ENCODE measurements at places on chromosomes 7 and 10. TPM values are rescaled to one million over a fixed set of nuclear protein-coding genes. Genes with fewer than 3 reads are reported as not detected.

DNA sequence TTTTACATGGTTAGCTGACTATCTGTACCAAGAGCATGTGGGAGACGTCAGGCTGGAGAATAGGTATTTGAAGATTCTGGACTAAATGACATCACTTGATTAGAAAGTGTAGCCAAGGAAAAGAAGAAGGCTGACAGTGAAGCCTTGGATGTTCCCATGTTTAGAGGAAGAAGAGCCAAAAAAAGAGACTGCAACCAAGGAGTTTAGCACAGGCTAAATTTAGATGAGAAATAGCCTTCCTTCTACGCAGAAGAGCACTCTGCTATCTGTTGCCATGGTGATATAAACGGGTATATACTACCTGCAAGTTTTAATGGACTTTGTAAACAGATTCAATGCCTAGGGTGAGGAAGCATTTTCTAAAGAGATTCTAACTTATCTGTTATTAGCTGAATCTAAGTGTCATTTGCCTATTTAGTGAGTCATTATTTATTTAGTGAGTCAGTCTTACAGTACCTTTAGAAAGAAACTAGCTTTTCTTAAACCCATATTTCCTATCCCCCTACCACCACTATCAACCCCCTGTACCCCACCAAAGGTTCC is 69.8 kb downstream of the CDK6 start:
- no peak for DNase-seq

DNA sequence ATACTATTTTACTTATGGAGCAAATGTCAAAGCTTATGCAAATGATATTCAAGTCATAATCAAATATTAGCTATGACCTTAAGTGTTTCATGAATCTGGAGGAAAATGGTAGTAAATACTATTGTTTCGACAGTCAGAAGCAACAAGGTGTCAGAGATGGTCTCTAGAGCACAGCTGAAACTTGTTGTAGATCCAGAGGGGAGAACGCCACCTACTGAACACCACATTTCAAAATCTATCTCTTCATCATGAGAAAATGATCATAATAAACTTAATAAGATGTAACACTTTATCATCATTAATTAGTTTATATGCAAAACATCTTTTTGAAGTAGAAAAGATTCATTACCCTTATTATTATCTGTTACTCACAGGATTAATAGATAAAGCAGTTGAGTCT is 418.7 kb downstream of the GATA3 start:
- no peak for DNase-seq

DNA sequence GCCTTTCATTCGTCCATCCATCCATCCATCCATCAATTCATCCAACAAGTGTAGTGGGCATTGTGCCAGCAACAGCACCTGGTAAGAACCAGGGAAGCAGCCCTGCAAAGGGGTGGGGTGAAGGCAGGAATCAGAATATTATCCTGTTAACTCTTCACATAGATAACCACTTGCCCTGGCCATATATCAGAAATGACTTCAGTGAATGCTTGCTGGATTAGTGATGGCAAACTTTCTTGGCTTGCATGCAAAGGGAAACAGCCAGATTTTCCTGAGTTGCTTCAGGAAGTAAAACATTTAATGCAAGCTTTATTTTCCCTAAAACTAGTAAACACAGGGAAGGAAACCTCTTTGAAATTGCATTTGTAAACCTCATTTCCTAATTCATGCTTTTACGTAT is 743 bp downstream of the OR2A5 start:
- DNase-seq: no peak

DNA sequence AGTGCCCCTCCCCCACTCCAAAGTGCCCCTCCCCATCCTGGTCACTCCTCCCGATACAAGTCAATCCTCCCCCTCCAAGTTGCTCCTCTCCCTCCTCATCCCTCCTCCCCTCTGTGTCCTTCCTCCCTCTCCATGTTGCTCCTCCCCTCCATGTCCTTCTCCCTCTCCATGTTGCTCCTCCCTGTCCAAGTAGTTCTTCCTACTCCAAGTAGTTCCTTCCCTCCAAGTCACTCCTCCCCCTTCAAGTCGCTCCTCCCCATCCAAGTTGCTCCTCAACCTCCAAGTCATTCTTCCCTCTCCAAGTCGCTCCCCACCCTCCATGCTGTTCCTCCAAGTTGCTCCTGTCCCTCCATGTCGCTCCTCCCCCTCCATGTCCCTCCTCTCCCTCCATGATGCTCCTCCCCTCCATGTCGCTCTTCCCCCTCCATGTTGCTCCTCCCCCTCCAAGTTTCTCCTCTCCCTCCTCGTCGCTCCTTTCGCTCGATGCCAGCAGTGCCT is 8.6 kb upstream of the WBP1L start:
- no peak for DNase-seq

- DNase-seq: no peak
Measured at GRCh38 chr7:148204639-148205304, 385.8 kb upstream of the C7orf33 start.

GRCh38 chr7:50310956-50311355 is 6.4 kb downstream of the IKZF1 start:
- no peak for DNase-seq

GRCh38 chr7:66233638-66234037 is 28.5 kb downstream of the TPST1 start:
- DNase-seq: no peak

- DNase-seq: no peak
Measured at GRCh38 chr10:103111031-103111917, 81.8 kb downstream of the NT5C2 start.

- no peak for DNase-seq
Measured at GRCh38 chr7:106646256-106646655, 14.7 kb downstream of the CCDC71L start.

DNA sequence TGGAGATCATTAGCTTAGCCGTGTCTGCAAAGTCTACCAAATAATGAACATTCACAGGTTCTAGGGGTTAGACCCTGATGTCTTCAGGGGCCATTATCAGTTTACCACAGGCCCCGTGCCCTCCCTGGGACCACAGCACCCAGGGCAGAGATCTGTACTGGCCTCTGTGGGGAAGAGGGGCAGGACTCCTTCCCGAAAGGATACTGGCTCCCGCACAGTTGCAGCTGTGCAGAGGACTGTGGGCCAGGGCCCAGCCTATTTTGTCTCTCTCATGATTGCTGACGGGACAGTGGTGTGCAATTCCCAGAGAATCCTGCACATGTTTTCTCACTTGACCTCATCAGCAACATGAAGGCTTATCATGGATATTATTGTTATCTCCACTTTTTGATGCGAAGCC is 243.9 kb downstream of the GLRX3 start:
- no peak for DNase-seq

GRCh38 chr10:43816351-43817321 is 168.0 kb upstream of the ZNF32 start:
- no peak for DNase-seq

- no peak for DNase-seq
Measured at GRCh38 chr7:36960105-36960504, 235.8 kb upstream of the AOAH start.

DNA sequence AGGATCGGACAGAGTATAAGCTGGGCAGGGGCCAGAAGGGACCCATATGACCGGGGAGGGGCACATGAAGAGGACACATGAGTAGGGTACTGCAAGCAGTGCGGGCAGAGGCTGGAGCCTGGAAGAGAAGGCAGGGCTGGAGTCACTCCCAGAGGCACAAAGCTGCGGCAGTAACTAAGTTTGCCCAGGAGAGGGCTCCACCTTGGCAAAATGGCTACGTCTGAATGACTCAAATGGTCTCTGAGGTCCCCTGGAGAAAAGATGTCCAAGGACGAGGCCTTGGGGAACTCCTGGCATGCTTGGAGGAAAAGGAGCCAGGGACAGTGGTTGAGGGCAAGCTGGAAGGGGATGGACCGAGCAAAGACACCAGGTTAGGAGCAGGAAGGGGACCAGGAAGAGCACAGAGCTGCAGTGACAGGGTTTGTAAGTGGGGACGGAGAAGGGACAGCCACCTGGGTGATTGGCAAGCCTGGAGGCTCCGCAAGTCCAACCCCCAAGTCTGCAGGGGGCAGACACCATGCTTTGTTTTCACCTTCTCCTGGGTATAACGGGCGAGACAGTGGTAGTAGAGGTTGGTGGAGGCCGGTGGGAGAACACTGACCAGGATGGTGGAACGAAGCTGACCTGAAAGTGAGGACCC is 43.1 kb upstream of the LBX1 start:
- no peak for DNase-seq

DNA sequence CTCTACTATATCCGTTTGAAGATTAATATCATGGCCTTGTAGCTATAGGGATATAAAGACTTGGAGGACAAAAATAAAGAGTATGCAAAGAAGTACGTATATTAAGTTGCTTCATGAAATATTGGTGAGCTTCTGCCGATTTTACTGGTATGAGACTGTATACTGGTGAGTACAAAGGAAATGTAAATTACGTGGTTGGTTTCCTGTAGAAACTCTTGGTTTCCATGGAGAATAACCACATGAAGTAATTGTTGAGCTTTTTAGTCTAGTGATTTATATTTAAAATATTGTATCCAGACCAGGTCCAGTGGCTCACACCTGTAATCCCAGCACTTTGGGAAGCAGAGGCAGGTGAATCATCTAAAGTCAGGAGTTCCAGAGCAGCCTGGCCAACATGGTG is 32.2 kb upstream of the GLI3 start:
- DNase-seq: no peak

DNA sequence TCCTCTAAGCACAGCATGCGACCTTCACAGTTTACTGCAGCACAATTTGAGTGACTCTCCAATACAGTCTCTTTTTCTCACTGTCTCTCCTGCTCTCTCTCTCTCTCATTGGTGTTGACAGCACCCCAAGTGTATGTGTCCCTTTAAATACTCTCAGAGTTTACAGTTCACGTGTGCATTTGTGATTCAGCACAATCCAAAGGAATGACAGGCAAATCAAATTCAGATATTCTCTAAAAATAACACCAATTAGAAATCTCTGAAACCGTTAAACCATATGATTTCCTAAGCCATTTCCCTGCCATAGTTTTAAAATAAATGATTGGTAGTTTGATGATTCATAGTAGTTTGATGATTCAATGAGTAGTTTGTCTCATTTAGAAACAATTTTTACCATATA is 104.0 kb upstream of the GAD2 start:
- no peak for DNase-seq

DNA sequence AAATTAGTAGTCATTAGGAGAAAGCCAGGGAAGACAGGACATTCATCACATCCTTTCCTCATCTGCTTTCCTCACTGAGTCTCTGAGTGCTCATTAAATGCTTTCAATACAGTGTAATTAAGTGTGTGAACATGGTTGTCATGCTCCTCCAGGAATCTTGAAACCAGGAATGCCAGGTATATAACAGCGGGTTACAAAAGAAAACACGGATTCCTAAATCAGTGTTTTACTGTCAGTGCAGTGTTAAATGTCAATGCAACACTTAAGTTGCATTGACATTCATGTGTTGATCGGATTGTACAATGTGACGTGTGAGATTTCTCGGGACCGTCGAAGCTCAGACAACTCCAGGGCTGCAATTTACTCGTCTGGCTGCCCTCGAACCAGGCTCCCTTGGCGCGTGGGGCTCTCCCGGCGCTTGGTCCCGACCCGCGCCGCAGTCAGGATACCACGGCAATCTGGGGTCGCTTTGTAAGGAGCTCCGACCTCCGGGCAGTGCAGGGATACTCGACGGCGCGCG is 455 bp upstream of the SPAG6 start:
- no peak for DNase-seq

DNA sequence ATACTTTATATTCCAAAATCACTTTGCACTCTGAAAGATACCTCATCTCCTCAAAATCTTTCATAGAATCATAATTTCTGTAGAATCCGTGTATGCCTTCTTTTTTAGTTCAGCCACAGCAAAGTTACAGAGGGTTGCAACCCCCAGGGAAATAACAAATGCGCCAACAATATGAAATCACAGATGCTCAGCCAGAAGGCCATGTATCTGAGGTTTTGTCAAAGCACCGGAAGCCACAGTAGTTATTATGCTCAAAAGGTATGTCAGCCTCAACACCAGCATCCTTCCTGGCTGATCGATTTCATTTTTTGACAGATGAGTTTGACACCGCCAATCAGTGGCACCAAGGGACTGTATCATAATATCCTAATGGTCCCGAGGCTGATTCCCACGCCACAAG is 204.1 kb downstream of the KCNMA1 start:
- no peak for DNase-seq

GRCh38 chr7:15464667-15465121 is 97.1 kb downstream of the AGMO start:
- no peak for DNase-seq

- no peak for DNase-seq
Measured at GRCh38 chr7:29480934-29481651, 82.5 kb upstream of the PRR15 start.

GRCh38 chr10:91247360-91248111 is 27.1 kb downstream of the PCGF5 start:
- no peak for DNase-seq

- no peak for DNase-seq
Measured at GRCh38 chr10:70482982-70483760, 4.6 kb downstream of the PALD1 start.

- DNase-seq: no peak
Measured at GRCh38 chr7:50827281-50827680, 44.6 kb upstream of the GRB10 start.

GRCh38 chr7:126227055-126227454 is 1025.7 kb downstream of the GRM8 start:
- no peak for DNase-seq

DNA sequence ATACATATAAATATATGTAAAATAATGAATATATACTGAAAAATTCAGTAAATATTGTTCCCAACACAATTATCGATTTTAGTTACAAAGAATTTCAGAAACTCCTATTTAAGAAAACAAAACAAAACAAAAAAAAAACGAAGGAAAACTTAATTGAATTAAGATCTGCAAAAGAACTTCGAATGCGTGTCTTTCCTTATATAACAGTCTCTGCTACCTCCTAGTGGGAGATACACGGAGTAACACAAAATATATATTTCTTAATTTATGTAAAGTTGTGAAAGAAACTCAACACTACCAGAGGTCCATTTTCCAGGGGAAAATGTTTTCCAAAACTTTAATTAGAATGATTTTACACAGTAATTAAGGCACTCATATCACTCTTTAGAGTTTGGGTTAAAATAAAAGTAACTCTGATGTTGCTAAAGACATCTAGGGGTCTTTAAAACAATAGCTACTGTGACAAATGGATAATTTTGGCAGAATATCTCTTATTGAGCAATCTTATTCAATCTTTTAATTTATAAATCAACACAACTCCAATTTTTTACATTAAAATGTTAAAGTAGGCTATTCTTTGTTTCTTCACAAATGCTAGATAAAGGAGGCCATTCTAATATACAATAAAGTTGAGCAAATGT is 41.6 kb downstream of the NEBL start:
- DNase-seq: no peak

- no peak for DNase-seq
Measured at GRCh38 chr10:101558204-101558603, 29.9 kb downstream of the POLL start.

GRCh38 chr7:5143106-5143505 is 46.9 kb upstream of the WIPI2 start:
- no peak for DNase-seq

Gene WDFY4
- 0.41 TPM for total RNA-seq

Gene SPDYE2B
- not detected for total RNA-seq

Gene ZNF853
- total RNA-seq: 23.6 TPM

Gene CYP17A1
- total RNA-seq: not detected

Gene BPGM
- 46.9 TPM for total RNA-seq

Gene RUFY2
- 113 TPM for total RNA-seq

Gene JAKMIP3
- 4.1 TPM for total RNA-seq

Gene PSD
- 98.2 TPM for total RNA-seq

Gene CALD1
- 27.3 TPM for total RNA-seq

Gene CYP26C1
- total RNA-seq: under 0.01 TPM

Gene IGFBP1
- not detected for total RNA-seq

Gene TET1
- 39.9 TPM for total RNA-seq

Measured in frontal cortex (tissue), 4 donors.